A172 (cell line): ENCODE measurements at places on chromosomes 2 and 18.

GRCh38 chr2:23826771-23827170, 100.2 kb downstream of the ATAD2B start:
- DNase-seq: no peak

DNA sequence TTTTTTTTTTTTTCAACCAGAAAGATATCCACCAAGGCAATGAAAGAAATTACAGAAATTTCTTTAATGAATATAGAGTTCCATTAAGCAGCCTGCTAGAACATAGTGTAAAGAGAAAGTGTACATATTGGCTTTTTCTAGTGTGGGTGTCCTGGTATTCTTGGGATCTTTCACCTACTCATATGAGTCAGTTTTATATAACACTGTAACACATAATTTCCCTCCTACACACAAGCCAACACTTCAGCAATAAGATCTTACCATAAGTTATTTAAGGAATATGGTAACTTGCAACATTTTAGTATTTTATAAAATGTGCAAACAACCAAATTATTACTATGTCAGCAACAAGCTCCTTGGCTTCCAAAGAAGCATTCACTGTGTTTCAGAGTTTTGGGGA, 59.9 kb downstream of the ZRANB3 start:
- no peak for DNase-seq

GRCh38 chr18:51622702-51623101, 425.2 kb upstream of the MEX3C start:
- no peak for DNase-seq

- DNase-seq: no peak
These were observed 169.8 kb upstream of the ERBB4 start for GRCh38 chr2:212708355-212708754.

DNA sequence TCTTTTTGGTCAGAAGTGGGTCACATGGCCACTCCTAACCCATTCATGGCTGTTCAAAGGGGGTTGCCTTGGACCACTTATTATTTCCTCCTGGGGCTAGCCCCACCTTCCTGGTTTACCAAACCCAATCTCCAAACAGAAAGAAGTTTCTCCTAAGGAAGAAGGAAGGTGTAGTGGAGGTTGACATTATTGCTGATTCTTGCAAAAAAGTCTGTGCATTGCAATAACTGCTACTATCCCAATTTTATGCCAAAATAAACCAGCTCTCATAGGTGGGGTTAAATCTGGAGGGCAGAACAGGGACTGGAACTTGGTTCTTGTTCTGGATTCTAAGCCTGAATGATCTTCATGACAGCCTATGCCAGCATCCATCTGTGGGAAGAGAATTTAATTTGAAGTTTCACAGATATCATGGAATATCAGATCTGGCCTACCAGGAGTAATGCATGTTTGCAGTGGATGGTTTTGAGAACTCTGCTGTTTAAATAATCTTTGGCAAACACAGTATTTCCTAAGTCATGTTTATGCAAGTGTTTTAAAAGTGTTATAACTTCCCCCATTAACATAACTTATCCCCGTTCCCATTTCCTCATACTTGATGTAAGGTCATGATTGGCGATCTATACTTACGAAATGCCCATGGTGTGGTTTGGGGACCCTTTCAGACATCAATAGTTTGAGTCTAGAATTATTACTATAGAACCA, 11.9 kb downstream of the ANXA4 start:
- DNase-seq: no peak

- no peak for DNase-seq
These were observed 74.1 kb downstream of the LTBP1 start for GRCh38 chr2:33020883-33021282.

GRCh38 chr2:149692961-149693396, 105.4 kb upstream of the MMADHC start:
- DNase-seq: no peak

GRCh38 chr2:161237392-161238264, 70.6 kb upstream of the PSMD14 start:
- DNase-seq: no peak

DNA sequence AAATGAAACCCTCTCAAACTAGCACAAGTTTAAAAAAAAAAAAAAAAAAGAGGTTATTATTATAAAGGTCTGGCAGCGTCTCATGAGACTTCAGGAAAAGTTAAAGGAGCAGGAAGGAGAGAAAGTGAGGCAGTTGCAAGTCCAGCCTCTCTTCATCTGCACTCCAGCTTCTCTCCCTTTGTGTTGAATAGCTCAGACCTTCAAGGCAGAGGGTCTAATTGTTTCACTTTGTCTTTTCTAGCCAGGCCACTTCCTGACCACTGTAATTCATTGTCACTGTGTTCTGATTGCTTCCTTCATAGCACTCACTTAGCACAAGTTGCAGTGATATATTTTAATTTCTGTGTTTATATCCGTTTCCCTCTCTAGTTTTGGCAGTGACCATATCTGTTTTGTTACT, 99.9 kb downstream of the SPATS2L start:
- peak; percentile 67 for DNase-seq

DNA sequence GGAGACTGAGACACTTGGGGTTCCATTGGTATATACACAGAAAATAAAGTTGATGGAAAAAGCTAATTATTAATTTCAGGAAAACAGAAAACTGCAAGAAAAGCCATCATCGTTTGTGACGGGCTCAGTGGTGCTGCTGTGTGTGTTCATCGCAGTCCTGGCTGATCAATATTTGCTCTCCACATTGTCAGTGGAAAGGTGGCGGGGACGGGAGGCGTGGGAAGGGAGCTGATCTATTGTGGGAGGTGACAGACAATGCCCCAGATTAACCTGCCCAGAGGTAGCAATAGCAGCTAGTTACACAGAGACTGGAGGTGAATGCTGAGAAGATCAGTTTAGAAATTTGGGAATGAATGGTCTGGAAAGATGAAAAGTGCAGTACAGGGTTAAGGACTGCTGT, 50.0 kb upstream of the CTDP1 start:
- no peak for DNase-seq

GRCh38 chr2:145431181-145431951, 911.4 kb upstream of the ZEB2 start:
- no peak for DNase-seq

GRCh38 chr2:847669-848068, 103.0 kb upstream of the SNTG2 start:
- DNase-seq: no peak

GRCh38 chr2:207226243-207226642, 60.5 kb upstream of the KLF7 start:
- DNase-seq: peak; percentile 54

- peak; percentile 54 for DNase-seq
These were observed 339.5 kb downstream of the TXNL1 start for GRCh38 chr18:56298935-56299334.

- DNase-seq: peak; percentile 27
These were observed 35.6 kb upstream of the FEZ2 start for GRCh38 chr2:36633470-36634092.

DNA sequence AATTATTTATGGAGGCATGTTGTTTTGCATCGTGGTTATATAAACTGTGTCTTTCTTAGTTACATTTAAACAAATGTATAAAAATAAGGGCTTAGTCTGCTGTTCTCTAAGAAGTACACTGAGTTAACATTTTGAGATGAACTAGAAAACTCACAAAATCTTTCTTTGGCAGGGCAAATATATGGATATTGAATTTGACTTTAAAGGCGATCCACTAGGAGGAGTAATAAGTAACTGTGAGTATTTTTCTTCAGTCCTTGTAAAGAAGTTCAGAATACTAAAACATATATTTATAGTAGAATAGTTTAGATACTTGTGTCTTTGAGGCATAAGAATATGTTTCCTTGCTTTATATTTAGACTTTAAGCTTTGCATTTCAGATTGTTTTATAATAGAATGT, 104.8 kb downstream of the MYO1B start:
- DNase-seq: no peak

- no peak for DNase-seq
These were observed 129.2 kb downstream of the ALPK2 start for GRCh38 chr18:58499527-58500221.

- DNase-seq: peak; percentile 74
These were observed 448.9 kb upstream of the SLC14A2 start for GRCh38 chr18:45166341-45166835.

- no peak for DNase-seq
These were observed 126.2 kb downstream of the FSHR start for GRCh38 chr2:49028101-49028500.

- peak; percentile 97 for DNase-seq
These were observed 35.2 kb downstream of the ZNF516 start for GRCh38 chr18:76459687-76460350.

DNA sequence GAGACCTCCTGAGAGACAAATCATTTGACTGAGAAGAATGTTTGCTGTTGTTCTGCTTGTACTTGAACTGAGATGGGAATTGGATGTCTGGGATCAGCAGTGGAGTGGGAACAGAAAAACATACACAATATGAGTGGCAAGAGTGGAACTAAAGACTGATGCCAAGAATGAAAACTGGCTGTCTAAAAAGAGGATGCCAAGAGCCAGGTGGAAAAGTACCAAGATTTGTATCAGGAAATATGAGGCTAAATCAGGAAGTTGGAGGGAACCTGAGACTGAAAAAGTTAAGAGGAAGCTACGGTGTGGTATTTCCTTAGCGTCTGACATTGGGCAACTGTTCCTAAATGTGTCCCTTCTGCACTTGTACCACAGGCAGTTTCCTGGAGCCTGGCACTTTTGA, 440.9 kb upstream of the CELF4 start:
- no peak for DNase-seq

DNA sequence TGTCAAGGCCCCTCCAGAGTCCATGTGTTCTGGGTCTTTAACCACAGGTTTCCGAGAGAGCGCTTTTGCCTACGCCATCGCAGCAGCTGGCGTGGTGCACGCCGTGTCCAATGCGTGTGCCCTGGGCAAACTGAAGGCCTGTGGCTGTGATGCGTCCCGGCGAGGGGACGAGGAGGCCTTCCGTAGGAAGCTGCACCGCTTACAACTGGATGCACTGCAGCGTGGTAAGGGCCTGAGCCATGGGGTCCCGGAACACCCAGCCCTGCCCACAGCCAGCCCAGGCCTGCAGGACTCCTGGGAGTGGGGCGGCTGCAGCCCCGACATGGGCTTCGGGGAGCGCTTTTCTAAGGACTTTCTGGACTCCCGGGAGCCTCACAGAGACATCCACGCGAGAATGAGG, 9.3 kb downstream of the WNT10A start:
- DNase-seq: no peak

DNA sequence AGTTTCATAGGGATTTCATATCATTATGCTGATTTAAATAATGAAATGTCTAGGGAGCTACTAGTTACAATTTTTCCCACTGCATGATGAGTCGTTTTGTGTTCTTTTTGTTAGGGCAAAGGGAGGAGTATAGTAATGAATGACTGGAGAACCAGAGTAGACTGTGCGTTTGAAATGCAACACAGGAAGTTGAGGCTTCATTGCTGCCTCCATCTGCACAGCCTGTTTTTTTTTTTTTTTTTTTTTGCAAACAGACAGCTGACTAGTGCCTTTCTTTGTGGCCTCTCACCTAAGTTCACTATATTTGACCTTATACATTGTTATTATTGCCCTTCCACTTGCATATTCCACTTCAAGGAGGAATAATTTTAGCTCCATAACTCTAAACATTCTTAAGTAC, 286.7 kb upstream of the LRRTM1 start:
- DNase-seq: no peak

- DNase-seq: peak; percentile 98
These were observed 33.8 kb upstream of the IMPA2 start for GRCh38 chr18:11947214-11948191.

DNA sequence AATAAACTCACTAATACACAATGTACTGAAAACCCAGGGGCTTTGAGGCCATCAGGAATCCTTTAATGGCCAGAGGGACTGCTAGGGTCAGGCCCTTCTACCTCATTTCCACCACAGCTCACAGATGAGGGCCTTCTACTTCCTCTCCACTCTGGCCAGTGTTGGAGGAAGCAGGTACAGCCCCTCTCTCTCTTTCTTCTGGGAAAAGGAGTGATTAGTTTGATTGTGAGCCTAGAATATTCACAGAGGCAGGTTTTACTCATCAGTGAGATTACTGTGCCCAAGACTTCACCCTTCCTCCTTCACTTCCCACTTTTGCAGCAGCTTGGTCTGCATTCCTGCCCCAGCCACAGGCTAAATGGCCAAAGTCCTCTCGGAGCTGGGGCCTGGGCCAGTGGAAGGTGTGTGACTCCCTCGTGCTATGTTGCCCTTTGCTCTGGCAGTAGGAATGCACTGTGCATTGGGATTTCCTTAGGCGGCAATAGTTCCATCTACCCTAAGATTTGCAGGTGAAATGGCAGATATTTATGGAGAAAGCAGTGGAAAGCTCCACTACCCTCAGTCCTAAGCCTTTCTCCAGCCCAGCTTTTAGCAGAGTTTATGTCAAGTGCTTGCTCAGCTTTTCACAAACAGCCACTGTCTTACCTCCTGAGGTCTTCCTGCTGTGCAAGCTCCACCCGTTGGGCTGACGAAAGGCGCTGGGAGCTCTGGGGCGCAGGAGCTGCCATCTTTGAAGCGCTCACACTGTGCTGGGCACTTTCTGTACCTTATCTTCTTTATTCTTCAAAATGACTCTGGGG, 36.2 kb upstream of the YES1 start:
- no peak for DNase-seq

DNA sequence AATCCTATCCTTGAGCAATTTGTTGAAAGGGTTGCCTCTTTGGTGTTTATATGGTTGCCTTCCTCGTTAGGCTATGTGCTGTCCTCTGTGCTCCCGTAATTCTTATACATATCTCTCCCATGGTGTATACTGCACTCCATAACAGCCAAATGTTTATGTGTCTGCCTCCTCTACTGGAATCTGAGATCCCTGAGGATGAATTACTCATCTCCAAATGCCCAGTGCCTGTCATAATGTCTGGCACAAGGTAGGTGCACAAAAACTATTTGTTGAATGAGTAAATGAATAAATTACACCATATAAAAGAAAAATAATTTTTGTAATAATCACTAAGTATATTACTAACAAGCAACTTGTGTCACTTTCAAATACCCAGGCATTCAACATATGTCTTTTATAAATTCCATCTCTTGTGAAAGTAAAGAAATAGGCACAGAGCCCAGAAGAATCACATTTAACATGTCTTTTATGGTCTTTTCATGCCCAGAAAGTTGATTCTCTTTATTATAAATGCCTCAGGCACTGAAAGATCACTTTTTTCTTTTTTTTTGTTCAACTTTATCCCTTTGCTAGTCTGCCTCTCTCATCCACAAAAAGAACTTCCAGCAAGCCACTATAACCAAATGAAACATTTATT, 164.9 kb downstream of the CCDC148 start:
- no peak for DNase-seq

- peak; percentile 71 for DNase-seq
These were observed 52.7 kb downstream of the CRIM1 start for GRCh38 chr2:36408198-36408703.

- DNase-seq: peak; percentile 38
These were observed 552 bp downstream of the CNPPD1 start for GRCh38 chr2:219175928-219176817.

GRCh38 chr18:33837191-33837590, 259.2 kb downstream of the ASXL3 start:
- no peak for DNase-seq

DNA sequence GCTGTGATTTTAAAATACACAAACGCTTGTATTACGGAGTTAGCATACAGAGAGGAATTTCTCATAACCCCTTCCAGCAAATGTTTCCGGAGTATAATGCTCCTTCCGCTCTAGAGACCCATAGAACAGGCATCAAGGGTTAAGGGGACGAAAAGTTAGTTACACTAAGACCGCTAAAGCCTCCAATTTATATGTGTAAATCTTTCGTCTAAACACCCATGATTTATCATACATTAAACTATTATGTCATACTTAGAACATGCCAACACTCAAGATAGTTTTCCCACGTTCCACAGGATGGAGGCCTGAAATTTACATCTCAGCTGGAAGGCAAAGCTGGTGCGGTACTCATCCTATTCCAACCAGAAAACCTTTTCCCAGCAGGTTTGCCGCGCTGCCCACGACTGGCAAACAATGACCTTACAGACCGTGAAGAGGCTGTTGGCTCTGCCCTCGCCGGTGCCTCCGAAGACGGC, 650 bp downstream of the ORMDL1 start:
- peak; percentile 42 for DNase-seq
